ENCODE measurements at places on chromosomes 7 and 10.

- DNase-seq = no peak
Measured at GRCh38 chr10:44153918-44154670, 230.8 kb downstream of the CXCL12 start.

DNA sequence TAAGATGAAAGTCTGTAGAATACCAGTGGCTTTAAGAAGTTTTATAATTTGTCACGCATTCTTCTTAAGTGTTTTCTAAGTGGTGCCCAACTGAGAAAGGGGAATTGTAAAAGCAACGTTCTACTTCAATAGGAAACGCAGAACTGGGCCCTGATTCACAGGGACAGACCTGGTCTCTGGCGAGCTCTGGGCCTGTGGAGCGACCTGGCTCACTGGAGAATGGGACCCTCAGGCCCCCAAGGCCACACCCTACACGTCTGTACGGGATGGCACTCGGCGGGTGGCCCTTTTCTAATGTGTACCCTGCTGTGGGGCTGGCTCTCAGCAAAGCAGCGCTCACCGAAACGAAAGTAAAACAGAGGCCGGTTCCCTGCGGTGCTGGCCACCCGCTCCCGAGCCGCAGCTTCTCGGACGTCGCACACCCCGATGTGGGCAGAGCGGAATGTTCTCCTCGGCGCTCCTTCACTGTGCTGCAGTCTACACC is 205.0 kb downstream of the DIP2C start:
- no peak for DNase-seq

GRCh38 chr10:132523561-132524442 is 13.8 kb upstream of the INPP5A start:
- DNase-seq = no peak

DNA sequence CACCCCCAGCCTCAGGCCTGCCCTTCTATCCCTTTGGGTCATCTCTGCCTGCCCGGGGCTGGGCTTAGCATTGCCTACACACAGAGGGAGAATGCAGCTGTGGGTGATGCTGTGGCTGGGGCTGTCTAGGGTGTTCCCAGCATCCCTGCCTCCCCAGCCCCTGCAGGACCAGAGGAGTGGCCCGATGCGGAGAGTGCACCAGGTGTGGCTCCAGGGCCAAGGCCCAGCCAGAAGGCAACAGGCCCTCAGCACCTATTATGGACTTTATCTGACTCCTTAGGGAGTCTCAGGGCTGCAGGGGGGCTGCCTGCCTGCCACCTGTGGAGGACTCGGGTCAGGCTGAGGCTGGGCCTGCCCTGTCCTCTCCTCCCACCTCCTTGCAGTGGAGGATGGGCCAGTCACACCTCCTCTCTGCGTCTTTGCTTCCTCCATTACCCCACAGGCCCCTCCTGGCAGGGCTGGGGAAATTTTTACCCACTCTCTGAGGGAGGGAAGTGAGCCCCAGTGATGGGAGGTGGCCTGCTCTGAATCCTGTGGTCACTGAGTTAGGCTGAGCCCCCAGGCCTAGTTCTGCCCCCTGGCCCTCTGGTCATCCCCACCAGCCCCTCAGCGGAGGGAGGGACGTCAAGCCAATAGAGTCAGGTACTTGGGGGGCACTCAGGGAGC is 92.9 kb upstream of the PCBD1 start:
- DNase-seq = no peak

GRCh38 chr10:5187867-5188266 is 2.9 kb upstream of the AKR1C8 start:
- DNase-seq = no peak

GRCh38 chr7:96645084-96645483 is 64.6 kb downstream of the SEM1 start:
- no peak for DNase-seq

DNA sequence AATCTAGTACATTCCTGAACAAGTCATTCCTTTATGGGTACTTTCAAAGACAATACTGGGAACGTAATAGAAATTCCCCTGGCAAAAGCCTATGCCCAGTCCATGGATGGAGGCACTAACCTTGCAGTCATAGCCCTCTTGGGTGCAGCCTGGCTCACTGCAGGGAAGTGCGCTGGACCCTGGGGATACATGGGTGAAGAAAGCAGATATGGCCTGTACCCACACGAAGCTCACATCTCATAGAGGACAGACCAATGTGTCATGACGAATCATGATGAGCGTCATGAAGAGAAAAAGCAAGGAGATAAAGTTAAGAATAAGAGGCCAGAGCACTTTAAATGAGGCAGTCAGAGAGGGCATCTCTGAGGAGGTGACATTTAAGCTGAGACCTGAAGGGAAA is 11.8 kb downstream of the PRLHR start:
- DNase-seq = no peak

GRCh38 chr7:1752111-1752510 is 82.0 kb downstream of the ELFN1 start:
- no peak for DNase-seq

GRCh38 chr7:75694638-75695399 is 43.9 kb downstream of the HIP1 start:
- no peak for DNase-seq

DNA sequence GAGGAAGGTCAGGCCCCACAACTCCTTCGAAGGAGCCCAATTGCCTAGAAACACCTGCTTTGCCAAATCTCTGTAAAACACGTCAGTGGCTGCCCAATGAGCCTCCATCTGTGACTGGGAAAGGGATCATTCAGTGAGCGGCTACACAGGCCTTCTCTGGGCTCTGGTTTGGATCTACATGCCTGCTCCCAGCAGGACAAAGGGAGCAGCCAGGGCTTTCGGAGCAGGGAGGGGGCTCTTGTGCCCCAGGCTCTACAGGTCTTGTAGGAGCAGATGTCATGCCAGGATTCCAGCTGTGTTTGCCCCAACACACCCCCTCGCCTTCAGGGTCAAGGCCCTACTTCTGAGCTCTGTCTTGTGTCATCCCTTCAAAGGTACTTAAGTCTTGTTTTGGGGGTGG is 73.5 kb downstream of the CLEC2L start:
- no peak for DNase-seq

- peak; percentile 42 for DNase-seq
Measured at GRCh38 chr7:30510124-30511075, 5.8 kb upstream of the GGCT start.

- DNase-seq = no peak
Measured at GRCh38 chr7:40015790-40016296, 65.8 kb downstream of the CDK13 start.

- no peak for DNase-seq
Measured at GRCh38 chr10:5252177-5253037, 55.8 kb downstream of the AKR1C4 start.

GRCh38 chr10:43399320-43400310 is 9.4 kb downstream of the HNRNPF start:
- DNase-seq = peak; percentile 59

- DNase-seq = no peak
Measured at GRCh38 chr7:94332571-94332970, 62.1 kb upstream of the COL1A2 start.

DNA sequence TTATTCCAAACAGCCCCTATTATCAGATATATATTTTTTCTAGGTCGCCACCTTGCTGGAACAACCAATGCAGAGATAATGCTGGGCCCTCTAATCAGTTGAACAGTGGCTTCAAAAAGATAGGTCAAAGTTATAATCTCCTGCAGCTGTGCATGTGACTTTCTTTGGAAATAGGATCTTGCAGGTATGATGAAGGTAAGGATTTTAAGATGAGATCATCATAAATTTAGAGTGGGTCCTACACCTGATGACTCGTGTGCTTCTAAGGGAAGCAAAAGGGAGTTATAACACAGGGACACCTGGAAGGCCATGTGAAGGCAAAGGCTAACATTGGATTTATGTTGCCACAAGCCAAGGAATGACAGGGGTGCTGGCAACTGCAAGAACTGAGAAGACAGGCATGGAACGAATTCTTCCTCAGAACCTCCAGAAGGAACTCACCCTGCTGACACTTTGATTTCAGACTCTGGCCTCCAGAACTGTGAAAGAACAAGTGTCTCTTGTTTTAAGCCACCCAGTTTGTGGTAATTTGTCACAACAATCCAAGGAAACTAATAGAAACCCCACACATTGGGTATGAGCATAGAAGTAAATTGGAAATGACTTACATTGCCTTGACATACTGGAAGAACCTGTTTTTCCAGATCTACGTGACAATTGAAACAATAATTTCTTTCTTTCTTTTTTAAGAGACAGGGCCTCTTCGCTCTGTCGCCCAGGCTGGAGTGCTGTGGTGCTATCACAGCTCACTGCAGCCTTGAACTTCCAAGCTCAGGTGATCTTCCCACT is 34.4 kb downstream of the CCDC71L start:
- no peak for DNase-seq

GRCh38 chr10:126215746-126216631 is 172.3 kb downstream of the ADAM12 start:
- DNase-seq = no peak

GRCh38 chr10:126908729-126909128 is 3.5 kb downstream of the DOCK1 start:
- no peak for DNase-seq

DNA sequence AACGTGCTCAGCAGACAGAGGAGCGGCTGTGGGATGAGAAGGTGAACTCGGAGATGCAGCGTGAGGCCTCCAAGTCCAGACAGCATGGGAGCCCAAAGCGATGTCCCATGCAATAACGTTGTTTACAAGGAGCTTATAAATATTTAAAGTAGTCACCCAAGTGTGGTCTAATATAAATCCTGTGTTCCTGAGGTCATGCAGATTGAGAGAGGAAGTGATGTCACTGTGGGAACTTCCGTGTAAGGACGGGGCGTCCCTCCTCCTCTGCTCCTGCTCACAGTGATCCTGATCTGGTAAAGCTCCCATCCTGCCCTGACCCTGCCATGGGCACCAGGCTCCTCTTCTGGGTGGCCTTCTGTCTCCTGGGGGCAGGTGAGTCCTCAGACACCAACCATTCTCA is 94.7 kb upstream of the PRSS58 start:
- peak; percentile 32 for DNase-seq

- DNase-seq = no peak
Measured at GRCh38 chr7:130632111-130632510, 36.4 kb downstream of the COPG2 start.

DNA sequence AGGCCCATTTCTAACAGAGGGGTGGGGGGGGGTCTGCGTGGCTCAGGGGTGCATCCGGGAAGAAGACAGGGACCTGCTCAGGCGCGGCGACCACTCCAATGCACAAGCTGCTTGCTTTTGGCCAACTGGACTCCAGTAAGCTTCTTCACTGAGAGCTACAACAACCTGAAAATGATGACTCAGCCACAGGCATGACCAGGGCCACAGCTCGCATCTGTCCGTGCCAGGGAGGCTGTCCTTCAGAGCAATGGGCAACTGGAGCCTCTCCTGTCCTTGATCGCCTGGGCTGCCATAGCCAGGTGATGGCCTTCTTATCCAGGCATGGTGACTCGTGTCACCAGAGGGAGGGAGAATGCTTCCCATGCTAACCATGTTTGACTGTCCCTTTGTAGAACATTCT is 81.6 kb upstream of the RNF32 start:
- DNase-seq = no peak

DNA sequence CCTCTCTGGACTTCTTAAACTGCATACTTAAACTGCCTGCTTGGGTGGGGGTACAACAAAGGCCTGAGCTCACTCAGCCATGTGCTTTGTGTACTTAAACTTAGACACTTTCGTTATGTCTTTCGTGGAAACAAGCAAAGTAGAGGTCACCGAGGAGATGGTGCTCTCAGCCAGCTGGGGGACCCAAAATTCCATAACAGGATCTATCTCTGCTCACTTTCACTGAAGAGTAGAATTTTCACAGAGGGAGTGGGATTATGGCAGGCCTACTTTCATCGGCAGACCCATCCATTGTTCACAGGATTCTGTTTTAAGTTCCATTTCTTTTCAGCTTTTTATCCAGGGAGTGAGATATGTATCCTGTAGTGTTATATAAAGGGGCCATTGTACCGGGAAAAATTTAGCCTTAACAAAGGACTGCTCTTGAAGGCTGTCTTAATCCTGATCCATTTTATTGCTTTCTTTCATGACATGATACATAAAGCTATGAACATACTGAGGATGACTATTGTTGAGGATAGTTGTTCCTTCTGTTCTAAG is 370.0 kb upstream of the GHITM start:
- DNase-seq = no peak
